EL (cell line): ENCODE measurements at places on chromosomes 5 and 9.

DNA sequence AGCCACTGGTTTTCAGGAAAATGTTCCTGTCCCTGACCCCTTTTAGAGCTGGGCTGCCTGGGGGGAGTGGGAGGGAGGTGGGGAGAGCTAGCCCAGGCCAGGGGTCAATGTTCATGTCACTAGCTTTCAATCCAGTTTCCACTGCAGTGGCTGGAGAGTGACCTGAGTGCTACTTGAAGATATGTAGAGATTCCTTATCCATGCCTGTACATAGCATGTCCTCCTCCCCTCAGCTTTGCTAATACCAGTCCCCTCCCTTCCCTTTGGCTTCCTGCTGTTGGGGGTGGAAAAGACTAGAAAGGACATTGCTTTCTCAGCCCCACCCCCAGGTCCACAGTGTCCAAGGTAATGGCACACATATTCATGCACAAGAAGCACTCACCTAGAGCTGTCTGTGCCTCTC, 7.8 kb downstream of the DNAJB5 start:
- DNase-seq = no peak

- DNase-seq = no peak
These were observed 32.1 kb upstream of the SLC6A3 start for GRCh38 chr5:1477341-1477740.

GRCh38 chr5:60514152-60514551, 185.8 kb downstream of the DEPDC1B start:
- DNase-seq = no peak

- DNase-seq = no peak
These were observed 159.3 kb upstream of the DAPK1 start for GRCh38 chr9:87338088-87338989.

DNA sequence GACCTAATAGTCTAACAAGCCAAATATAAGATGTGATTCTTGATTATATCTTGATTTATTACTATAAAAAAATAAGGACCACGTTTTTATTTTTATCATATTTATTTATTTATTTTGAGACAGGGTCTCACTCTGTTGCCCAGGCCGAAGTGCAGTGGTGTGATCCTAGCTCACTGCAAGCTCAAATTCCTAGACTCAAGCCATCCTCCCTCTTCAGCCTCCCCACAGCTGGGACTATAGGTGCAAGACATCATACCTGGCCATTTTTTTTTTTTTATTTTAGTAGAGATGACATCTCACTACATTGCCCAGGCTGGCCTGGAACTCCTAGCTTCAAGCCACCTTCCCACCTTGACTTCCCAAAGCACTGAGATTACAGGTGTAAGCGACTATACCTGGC, 61.0 kb upstream of the LARP1 start:
- DNase-seq = no peak

DNA sequence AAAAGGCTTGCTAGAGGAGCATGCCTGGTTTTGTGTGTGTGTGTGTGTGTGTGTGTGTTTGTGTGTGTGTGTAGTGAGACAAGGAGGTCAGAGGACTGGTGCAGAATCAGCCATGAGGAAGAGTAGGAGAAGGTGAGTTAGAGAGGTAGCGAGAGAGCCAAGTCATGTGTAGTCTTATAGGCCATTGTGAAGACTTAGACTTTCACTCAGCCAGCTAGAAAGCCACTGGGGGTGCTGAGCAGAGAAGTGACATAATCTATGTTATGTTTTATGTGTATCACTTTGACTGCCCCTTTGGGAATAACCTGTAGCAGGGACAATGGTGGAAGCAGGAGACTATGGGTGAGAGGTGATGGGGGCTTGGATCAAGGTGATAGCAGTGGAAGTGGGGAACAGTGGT, 180.5 kb upstream of the CLINT1 start:
- no peak for DNase-seq

GRCh38 chr9:27304521-27304920, 7.6 kb upstream of the EQTN start:
- no peak for DNase-seq

GRCh38 chr5:114419959-114420358, 58.1 kb downstream of the KCNN2 start:
- DNase-seq = peak; percentile 70

DNA sequence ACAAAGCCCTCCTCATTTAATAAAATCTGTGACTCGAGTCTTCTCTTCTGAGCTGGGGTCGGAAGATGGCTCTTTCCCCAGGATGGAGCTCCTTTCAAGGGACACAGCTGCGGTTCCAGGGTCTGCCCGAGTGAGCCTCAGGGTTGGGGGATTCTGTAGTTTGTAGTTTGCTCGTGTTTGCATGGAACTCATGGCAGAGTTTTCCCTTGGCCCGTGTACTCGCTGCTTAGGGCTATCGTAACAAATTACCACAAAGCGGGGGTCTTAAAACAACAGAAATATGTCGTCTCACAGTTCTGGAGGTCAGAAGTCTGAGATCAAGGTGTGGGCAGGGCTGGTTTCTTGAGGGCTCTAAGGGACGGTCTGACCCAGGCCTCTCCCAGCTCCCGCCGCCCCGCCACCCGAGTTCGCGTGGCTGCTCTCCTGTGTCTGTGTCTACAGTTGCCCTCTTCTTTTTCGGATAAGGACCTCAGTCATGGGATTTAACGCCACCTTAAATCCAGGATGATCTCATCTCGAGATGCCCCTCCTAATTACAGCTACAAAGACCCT, 13.9 kb upstream of the LPCAT1 start:
- no peak for DNase-seq

GRCh38 chr9:136623016-136623841, 39.5 kb upstream of the EGFL7 start:
- DNase-seq = no peak

- peak; percentile 72 for DNase-seq
These were observed 39.8 kb upstream of the FUBP3 start for GRCh38 chr9:130539420-130540223.

GRCh38 chr9:127389381-127390247, 7.4 kb upstream of the SLC2A8 start:
- no peak for DNase-seq

- DNase-seq = peak; percentile 10
These were observed 33.1 kb downstream of the FANCC start for GRCh38 chr9:95284162-95285080.

DNA sequence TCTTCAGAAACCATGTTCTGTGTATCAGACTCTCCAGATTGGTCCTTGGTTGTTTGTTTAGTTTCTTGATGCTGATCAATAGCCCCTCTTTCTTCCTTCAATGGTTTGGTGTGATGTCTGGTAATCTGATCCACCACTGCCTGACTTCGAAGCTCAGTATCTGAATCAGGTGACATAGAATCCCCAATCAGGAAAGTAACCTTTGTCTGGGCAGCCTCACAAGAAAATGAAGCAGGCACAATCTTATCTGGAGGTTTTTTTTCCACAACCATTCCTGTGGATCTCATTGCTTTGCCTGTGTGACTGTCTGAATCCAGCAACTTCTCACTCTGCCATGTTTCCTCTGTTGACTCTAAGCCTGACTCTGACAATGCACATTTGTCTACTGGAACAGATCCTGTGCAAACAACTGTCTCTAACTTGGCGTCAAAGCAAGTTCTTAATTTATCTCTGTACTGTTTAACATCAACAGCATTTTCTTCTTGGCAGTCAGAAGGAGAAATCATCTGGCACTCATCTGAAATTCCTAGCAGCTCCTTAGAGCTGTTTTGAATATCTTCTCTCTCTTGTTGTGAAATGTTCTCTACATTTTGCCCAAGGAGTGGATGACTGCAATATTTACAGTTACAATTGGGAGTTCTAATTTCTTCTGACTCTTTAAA, 37.1 kb upstream of the RAPGEF6 start:
- peak; percentile 14 for DNase-seq

DNA sequence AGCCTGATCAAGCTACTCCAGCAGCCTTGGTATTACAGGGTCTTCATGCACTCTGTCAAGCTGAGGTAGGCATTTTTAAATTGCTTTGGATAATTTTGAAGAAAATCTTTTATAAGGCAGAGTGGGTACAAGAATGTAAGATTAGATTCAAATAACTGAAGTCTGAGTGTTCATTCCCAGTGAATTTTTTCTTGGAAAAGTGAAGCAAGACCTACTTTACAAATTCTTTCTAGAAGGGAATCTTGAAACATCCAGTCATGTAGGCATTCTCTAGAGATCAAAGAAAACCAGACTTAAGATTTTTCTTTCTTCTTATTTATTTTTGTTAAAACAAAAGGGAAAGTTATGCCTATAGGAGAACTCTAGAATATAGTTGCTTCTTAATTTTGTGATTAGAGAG, 139.0 kb downstream of the FOCAD start:
- DNase-seq = no peak

DNA sequence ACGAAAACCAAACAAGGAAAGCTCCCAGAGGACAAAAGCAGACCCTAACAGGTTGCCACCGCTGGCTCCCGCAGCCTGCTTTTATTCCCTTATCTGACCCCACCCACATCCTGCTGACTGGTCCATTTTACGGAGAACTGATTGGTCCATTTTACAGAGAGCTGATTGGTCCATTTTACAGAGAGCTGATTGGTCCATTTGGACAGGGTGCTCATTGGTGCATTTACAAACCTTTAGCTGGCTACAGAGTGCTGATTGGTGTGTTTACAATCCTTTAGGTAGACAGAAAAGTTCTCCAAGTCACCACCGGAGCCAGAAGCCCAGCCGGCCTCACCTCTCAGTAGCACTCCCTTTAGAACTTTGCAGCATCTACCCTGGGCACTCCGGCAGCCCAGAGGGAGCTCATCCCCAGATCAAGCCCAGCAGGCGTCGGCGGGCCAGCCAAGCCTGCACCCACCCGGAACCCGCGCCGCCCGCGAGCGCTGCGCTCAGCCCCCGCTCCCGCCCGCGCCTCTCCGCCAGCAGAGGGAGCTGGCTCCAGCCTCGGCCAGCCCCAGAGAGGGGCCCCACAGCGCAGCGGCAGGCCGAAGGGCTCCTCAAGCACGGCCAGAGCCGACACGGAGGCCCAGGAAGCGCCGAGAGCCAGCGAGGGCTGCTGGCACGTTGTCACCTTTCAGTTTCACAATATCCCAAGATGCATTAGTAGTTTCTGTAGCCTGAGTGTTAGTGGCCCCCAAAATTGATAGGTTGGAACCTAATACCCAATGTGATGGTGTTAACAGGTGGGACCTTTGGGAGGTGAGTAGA, 35.3 kb upstream of the CLPTM1L start:
- DNase-seq = no peak

DNA sequence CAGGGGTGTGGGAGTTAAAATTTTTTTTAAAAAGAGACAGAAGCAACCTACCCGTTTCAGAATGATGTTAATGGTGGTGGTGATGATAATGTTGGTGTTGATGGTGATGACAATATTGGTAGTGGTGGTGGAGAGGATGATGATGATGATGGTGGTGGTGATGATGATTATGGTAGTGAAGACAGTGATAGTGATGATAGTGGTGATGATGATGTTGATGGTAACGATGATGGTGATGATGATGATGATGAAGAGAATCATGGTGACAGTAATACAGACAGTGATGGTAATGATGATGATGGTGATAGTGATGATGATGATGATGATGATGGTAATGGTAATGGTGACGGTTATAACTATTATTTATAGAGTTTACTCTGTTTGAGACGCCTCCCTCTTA, 117.6 kb downstream of the ICE1 start:
- DNase-seq = no peak
